ENCODE measurements at places on chromosomes 2 and 18.

DNA sequence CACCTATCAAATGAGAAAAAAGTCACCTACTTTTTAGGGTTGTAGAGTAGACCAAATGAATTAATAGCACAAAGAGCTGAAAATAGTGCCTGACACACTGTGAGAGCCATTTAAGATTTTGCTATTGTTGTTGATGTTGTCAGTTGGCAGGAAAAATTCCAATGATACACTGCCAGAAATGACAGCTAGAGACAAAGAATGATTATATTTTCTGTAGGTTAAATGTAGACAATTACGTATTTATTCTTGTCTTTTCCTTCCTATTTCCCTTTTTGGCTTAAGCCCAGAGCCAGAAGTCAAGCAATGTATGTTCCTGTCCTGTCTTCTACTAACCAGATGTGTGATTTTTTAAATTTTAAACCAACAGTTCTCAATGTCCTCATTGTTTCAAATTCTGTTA lies 17.2 kb downstream of the NRXN1 start:
- no peak for DNase-seq

GRCh38 chr2:197782126-197782525 lies 3.0 kb downstream of the BOLL start:
- DNase-seq: no peak

DNA sequence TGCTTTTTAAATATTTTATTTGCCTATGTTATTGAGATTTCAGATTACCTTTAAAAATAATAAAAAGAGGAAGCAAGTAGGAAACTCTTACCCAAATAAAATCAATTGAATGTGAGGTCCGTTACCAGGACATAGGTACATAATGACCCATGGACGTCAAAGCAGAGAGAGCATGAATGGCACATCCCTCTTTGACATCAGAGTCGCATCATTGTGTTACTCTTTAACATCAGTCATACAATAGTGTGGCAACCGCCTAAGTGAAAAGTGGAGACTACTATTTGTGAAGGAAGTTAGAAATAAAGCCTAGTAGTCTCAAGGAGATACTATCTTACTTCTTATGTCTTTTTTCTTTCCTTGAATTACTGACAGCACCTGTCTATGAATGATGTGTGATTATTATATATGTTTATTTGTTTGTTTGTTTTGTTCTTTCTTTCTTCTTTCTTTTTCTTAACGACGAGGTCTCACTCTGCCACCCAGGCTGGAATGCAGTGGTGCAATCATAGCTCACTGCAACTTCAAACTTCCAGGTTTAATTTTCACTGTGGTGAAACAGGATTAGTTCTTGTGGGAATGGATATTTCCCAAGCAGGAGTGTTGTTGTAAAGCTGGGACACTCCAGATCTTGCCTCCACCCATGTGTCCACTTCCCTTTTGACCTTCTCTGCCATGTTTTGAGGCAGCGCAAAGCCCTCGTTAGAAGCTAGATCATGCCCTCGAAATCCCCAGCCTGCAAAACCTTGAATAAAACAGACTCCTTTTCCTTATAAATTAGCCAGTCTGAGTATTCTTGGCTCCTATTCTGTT lies 407.2 kb upstream of the NETO1 start:
- DNase-seq: no peak

DNA sequence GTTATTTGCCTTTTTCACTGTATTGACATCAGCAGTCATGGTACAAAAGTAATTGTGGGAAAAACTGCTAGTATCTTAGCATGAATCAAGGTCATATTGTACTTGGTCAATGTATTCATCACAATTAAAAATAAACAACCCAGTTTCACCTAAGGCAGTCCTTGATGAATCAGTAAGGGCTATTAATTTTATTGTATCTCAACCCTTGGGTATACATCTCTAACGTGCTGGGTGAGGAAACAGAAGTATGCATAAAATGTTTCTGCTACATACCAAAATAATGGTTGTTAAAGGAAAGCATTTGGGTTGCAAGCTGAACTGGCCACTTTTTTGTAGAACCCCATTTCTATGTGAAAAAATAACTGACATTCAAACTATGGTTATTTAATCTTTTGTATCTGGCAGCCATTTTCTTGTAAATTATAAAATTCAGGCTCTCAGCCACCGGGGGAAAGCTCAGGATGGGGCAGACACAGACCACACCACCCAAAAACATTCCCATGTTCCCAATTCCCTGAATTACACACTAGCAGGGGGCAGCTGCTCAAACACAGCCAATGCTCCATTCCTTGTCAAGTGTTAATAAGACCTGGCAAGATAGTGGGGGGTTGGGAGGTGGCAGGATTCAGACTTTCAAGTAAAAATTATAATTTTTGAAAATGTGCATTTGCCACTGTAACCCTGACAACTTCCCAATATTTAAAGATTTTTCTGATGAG lies 49.3 kb downstream of the OLA1 start:
- no peak for DNase-seq

DNA sequence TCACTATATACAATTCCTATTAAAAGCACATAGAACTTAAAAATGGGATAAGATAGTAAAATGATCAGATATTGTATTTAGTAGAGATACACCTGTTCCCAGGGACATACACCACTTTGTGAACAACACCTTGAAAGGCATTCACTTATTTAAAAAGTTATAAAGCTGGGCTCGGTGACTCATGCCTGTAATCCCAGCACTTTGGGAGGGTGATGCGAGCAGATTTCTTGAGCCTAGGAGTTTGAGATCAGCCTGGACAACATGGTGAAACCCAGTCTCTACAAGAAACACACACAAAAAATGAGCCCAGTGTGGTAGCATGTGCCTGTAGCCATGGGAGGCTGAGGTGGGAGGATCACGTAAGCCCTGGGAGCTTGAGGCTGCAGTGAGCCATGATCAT lies 90.9 kb downstream of the RAPGEF4 start:
- no peak for DNase-seq

GRCh38 chr2:135074216-135074615 lies 22.1 kb downstream of the RAB3GAP1 start:
- no peak for DNase-seq

DNA sequence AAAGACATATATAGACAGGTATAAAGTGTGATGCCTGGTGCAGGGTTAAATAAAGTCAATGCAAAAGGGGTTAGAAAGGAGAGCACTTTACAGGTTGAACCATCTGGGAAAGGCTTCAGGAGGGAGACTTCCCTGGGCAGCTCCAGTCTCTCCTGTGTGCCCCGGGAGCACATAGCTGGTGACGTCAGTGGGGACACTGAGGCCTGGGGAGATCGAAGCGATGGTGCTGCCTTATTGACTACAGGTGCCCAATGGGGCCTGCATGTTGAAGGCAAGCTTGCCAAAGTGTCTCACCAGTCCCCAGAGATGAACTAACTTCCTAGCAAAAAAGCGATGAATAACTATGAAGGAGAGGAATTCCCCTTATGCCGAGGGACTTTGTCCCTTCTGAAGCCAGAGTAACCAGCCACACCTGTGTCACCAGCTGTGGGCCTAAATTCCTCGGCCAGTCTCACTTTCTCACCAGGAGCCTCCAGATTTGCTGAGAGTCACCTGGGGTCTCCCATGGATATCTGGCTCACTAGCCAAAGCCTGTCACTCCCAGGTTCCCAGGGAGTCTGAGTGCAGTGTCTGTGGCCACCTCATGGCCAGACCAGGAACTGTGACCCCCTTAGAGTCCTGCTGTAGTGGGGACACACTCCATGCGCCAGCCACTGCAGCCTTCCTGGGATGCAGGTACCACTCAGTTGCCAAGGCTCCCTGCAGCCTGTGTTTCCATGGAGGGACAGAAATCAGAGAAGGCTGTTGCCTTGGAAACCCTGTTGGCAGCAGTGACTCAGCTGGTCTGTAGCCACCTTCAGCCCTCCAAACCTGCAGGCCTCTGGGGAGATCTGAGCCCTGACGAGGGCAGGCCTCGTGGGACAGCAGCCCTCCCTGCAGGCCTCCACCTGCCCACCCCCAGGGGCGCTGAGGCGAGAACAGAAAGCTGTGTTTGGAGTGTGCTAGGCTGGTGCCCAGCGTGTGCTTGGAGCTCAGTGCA lies 128.7 kb downstream of the CTIF start:
- no peak for DNase-seq

GRCh38 chr18:36176177-36176584 lies 11.1 kb upstream of the MOCOS start:
- DNase-seq: no peak

GRCh38 chr18:23356915-23357601 lies 96.0 kb upstream of the RIOK3 start:
- DNase-seq: no peak

DNA sequence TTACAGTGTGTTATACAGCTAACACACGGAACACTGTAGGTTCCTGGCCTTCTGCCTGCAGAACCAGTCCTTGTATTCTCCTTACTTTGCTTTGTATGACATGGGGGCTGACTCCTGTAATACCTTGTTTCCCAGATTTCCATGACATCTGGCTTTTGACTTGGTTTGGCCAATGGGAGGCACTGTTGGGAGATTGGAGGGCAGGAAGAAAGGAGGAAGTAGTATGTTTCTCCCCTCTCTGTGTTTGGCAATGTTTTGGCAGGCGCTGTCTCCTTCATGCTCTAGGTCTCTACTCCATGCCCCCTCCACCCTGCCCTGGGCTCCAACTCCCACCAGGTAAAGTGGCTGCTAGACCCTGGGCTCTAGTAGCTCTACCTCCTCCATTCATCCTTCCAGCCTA lies 331.1 kb upstream of the SLC14A2 start:
- no peak for DNase-seq

- peak; percentile 22 for DNase-seq
Measured at GRCh38 chr2:149528983-149529382, 58.6 kb downstream of the MMADHC start.

GRCh38 chr2:64140665-64141200 lies 3.5 kb downstream of the PELI1 start:
- DNase-seq: no peak

DNA sequence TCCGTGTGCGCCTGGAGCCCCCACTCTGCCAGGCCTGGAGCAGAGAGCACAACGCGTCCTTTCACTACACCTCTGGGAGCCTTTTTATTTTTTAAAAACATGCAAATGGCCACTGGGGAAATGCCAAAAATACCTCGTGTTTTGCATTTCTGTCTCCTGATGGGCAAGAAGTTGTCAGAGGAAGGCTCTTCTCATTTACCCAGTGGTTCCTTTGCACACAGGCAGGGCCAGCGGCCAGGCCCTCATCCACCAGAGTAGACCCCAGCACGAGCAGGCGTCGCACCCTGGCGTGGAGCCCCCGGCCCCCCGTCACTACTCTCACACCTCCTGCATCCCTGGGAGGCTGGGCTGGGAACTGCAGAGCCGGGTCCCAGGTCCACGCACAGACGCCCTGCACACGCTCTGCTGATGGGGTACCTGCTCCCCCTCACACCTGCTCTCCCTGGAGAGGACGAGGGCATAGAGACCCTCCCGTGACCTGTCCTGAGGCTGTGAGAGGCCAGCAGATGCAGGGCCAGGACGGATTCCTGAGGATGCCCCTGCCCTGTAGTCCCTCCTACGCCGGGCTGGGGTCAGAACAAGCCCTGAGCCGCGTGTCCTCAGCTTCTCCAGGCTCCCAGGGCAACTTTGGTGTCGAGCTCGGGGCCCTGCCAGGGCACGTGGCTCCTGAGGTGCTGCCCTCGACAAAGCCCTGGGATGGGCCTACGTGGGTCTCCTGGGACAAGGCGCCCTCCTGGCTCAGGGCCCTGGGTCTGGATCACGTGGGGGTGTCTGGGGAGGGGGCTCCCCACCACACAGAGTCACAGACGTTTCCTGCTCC lies 65.0 kb downstream of the NFATC1 start:
- DNase-seq: no peak

- no peak for DNase-seq
Measured at GRCh38 chr2:120583121-120583520, 152.5 kb upstream of the GLI2 start.

DNA sequence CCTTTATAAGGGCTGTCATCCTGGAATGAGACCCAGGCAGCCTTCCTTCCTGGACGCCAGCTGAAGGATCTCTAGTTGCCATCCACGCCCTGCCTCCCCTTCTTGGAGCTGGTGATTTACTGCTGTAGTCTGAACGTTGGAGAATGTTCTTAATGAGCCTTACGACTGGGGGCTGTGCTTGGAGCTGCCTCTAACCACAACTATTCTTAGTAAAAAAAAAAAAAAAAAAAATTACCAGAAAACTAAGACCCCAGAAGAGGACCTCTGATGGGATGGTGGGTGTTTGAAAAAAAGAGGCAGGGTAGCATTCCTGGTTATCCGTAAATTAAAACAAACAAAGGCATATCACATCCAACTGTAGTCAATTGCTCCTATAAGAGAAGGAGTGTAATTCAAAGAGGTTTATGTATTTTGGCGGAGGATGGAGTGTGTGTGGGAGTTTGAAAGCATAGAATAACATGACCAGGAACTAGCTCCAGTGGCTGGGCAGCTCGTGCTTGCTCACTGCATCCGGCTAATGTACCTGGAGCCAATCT lies 105.4 kb downstream of the QPCT start:
- DNase-seq: no peak

DNA sequence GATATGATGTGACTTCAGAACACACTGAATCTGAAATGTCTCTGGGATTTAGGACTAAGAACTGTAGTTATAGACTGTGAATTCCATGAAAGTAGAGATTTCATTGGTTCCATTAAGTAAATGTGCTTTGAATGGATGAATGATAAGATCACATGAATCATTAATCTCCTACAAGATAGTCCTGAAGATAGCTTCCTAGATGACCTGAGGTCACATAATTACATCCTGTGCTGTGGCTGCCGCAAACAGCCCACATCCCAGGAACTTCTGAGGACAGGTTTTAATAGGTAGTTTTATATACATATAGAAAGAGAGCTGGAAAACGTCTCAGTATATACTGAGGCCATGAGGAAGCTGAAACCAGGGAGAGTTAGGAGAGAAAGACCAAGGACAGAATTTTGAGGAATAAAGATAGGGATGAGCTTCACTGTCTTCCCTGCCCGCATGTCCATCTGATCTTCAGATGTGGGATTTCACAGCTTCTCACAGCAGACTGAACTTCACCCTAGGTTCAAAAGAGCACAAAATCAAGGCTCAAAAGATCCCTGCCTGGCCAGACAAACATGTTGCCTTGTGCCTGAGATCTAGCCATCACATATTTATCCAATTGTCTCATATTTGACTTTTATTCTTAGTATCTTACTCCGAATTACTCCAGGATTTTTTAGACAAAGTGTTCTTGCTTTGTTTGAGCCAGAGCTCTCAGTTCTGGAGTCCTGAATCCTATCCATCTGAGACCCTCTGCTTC lies 188.2 kb downstream of the IRS1 start:
- no peak for DNase-seq

- no peak for DNase-seq
Measured at GRCh38 chr2:230774348-230774951, 61.8 kb downstream of the CAB39 start.

DNA sequence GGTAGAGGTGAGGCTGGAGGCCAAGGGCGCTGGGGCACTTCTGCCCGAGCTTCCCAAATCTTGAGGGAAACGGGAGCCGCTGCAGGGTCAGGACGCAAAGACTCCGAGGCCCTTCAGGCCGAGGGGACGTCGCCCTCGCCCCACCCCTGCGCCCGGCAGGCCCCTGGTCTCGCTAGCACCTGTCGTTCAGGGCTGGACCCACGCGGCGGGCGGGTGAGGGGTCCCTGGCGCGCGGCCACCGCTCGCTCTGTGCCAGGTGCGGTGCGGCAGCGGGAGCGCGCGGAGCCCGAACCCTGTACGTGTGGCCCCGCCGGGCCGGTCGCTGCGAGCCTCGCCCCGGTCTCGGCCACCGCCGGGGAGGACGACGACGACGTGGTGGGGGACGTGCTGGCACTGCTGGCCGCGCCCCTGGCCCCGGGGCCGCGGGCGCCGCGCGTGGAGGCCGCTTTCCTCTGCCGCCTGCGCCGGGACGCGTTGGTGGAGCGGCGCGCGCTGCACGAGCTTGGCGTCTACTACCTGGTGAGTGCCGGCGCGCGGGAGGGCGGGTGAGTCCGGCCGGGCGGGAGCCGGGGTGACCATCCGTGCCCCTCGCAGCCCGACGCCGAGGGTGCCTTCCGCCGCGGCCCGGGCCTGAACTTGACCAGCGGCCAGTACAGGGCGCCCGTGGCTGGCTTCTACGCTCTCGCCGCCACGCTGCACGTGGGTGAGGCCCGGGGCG lies 4.9 kb downstream of the ERFE start:
- DNase-seq: no peak
